ENCODE measurements at places on chromosomes 6 and 20.

- no peak for DNase-seq
Measured at GRCh38 chr20:34524426-34524825, 8.2 kb downstream of the DYNLRB1 start.

- DNase-seq, result peak; percentile 83
Measured at GRCh38 chr6:17431581-17431980, 38.2 kb downstream of the CAP2 start.

GRCh38 chr6:163814494-163815364, 400.2 kb downstream of the QKI start:
- DNase-seq, result peak; percentile 60

- DNase-seq, result no peak
Measured at GRCh38 chr6:135179920-135180541, 1.1 kb upstream of the MYB start.

DNA sequence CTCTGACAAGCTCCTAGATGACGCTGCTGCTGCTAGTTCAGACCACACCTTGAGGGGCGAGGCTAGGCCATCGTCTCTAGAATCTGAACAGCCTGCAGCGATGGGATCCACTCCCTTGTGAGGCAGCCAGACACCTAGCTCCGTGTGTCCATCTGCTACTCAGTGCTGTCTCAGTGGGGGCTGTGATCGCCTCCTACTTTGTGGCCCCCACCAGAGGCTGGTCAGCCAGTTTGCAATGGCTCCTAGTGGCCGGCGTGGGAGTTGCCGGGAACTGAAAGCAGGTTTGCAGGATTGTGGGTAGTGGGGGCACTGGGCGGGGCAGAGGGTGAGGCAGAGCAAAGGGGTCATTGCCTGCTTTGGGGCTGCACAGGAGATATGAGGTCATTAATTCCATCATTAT, 2.8 kb downstream of the CCN5 start:
- DNase-seq, result peak; percentile 25

GRCh38 chr20:45792317-45793118, 764 bp downstream of the DNTTIP1 start:
- peak; percentile 52 for DNase-seq

GRCh38 chr6:115363379-115363778, 697.3 kb downstream of the FRK start:
- no peak for DNase-seq

DNA sequence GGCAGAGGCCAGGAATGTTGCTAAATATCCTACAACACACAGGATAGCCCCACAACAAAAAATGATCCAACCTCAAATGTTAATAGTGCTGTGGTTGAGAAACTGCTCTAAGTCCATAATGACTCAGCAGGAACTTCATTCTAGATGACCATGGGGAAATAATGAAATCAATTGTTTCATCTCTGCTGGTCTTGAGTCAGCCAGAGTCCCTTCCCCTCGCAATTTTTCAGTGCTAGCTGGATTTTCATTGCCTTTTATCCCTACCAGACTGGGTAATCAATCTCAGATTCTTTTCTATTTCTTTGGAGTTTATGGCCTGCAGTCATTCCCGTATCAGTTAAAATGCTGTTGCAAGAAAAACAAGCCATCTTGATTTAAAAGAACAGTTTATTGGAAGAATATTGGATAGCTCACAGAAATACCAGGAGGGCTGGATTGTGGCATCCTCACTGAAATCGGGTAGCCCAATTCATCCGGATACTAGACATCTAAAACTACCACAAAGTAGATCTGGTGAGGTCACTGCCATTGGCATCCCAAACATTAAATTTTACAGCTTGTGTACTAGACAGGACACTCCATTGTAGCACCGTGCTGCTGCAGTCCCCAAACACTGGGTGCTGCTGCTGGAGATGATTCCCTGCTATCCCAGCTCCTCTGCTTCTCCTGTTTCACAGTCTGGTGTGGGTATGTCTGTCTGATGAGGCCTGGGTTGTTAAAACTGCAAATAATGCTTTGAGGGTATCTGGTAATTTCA, 30.3 kb upstream of the POPDC3 start:
- peak; percentile 10 for DNase-seq

GRCh38 chr6:1729750-1730140, 120.0 kb downstream of the FOXC1 start:
- DNase-seq, result no peak

GRCh38 chr20:50852085-50852484, 57.2 kb downstream of the BCAS4 start:
- no peak for DNase-seq

GRCh38 chr6:165008971-165009370, 300.4 kb downstream of the C6orf118 start:
- DNase-seq, result no peak

- peak; percentile 85 for DNase-seq
Measured at GRCh38 chr20:9021216-9021615, 47.7 kb upstream of the PLCB4 start.

DNA sequence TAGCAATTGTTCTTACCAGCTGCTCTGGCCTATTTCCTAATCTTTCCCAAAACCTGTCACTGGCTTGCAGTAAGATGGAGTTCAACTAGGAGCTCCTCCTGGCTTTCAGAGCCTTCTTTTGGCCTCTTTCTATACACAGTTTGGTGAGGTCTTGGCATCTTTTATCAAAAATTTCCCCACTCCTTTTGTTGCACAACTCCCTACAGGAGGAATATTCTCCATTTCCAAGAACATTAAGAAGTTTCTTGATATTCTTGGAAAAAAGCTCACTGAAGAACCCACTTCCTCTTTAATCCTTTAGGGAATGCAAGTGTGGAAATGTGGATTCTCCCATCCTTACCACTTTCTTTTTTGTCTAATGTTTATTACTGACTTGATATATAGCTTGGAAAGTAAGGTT, 171.3 kb upstream of the KCNK16 start:
- no peak for DNase-seq

DNA sequence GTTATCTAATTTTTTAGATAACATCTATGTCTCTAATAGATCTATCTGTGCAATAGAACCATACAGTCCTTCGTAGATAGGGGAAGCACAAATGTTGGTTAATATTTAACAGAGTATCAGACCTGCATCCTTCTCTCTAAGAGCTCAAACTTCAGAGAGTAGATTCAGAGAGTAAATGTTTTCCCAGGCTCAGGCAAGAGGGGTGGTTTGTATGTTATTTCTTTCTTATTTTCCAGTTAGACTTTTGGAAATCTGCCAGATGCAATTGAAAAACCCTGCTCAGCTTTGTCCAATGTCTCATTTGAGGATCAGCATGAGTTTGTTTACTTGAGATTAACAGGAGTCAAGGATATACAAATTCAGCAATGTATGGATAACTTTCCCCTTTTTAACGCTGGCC, 361.9 kb downstream of the BCKDHB start:
- peak; percentile 79 for DNase-seq

DNA sequence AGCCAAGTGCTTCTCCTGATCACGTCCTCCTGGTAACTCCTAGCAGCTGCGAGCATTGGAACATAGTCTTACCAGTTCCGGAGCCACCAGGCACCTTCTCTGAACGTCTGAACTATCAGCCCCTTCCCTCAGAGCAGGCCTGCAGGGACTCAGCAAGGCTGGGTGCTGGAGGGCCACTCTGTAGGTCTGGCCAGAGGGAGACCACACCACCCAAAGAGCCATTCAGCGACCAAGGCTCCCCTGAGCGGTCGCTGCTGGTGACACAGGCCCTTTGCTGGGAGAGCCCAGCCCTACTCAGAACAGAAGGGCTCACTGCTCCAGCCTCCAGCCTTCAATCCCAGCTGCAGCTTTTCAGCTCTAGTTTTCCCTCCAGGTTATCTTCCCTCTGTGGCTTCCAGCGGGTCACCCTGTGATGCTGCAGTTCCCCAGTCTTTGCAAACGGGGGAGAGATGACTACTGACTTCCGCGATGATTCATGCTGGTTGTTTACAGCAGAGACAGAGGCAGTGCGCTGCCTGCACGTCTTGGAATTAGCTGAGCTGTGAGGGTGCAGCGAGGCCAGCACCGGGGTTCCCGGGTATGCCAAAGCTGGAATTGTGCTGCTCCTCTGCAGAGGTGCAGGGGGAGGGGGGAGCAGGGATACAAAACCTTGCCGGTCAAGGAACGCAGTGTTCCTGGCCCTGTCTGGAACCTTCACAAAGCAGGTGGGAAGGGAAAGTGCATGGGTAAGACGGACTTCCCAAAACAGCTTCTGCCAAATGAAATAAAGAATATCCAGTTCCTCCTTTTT, 161.4 kb downstream of the LY86 start:
- DNase-seq, result peak; percentile 87

- no peak for DNase-seq
Measured at GRCh38 chr20:44296011-44296410, 15.0 kb downstream of the FITM2 start.

DNA sequence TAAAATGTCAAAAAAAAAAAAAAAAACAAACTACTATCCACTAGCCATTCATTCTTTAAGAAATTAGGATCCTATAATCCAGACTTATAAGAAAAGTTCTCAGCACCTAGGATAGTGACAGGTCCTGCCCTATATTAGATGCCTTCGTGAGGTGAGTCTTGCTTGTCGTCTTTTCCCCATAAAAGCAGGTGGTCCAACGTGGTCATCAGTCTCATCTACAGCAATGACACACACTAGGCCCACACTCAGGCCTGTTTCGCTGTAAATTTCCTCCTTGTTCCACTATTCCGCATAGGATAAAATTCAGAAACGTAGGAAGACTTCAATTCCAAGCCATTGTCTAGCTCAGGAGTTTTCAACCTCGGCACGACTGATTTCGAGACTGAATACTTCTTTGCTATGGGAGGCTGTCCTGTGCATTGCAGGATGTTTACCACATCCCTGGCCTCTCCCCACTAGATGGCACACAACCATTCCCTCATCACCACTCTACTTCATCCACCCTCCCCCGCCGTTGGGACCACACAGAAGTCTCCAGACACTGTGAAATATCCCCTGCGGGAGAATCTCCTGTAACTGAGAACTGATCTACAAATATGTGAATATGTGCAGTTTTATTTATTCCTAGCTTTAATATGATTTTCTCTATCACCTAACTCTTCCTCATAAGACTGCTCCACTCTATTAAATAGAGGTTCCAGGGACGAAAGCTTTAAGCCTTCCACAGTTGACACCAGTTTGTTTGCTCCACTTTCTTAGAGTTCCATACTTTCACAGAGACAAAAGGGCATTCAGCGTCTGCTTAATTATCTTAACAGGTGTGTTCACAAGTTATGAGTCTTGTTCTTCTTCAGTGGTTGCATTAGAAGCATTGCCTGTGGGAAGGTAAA, 346.3 kb downstream of the BMP2 start:
- peak; percentile 84 for DNase-seq

DNA sequence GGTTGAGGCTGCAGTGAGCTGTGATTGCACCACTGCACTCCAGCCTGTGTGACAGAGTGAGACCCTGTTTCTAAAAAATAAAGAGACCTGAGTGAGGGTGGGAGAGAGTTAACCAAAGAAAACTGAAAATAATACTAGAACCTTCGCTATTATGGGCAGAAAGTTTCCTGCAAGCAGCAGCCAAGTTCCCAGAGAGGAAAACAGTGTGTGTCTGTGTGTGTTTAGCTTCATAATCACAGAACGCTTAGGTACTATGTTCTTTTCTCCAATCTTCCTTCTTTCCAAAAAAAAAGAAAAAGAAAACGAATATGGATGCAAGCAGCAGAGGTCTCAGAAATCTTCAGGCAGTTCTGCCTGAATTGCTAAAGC, 170.0 kb downstream of the LY86 start:
- no peak for DNase-seq
